ENCODE measurements at places on chromosomes 5 and 9.

DNA sequence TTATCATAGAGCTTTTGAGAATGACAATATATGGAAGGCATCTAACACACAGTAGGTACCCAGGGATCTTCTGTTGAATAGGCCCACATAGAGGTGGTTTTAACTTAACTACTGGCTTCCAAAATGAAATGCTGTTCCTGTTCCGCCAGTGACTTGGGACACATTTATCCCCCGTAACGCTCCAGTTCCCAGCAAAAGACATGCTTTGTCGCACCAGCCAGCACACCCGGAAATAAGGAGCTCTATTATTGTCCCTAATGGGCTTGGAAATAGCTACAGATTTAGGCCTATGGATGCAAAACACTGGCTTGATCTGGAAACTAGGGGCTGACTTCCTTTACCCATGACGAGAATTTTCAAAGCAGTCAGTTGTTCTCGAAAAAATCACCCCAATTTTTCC, 45.9 kb upstream of the C5orf58 start:
- DNase-seq, result no peak

GRCh38 chr9:14560194-14560593, 133.0 kb downstream of the ZDHHC21 start:
- no peak for DNase-seq

DNA sequence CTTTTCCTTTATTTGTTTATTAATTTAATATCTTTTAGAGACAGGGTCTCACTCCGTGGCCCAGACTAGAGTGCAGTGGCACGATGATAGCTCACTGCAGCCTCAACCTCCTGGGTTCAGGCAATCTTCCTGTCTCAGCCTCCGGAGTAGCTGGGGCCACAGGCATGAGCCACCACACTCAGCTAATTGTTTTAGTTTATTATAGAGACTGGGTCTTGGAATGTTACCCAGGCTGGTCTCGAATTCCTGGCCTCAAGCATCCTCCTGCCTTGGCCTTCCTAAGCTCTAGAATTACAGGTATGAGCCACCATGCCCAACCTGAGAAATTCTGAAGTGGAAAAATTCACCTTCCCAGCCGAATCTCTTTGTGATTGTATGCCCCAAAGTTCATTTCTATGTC, 139.4 kb upstream of the SLC12A2 start:
- DNase-seq, result no peak

GRCh38 chr5:4411664-4412063, 728.5 kb upstream of the ADAMTS16 start:
- no peak for DNase-seq

DNA sequence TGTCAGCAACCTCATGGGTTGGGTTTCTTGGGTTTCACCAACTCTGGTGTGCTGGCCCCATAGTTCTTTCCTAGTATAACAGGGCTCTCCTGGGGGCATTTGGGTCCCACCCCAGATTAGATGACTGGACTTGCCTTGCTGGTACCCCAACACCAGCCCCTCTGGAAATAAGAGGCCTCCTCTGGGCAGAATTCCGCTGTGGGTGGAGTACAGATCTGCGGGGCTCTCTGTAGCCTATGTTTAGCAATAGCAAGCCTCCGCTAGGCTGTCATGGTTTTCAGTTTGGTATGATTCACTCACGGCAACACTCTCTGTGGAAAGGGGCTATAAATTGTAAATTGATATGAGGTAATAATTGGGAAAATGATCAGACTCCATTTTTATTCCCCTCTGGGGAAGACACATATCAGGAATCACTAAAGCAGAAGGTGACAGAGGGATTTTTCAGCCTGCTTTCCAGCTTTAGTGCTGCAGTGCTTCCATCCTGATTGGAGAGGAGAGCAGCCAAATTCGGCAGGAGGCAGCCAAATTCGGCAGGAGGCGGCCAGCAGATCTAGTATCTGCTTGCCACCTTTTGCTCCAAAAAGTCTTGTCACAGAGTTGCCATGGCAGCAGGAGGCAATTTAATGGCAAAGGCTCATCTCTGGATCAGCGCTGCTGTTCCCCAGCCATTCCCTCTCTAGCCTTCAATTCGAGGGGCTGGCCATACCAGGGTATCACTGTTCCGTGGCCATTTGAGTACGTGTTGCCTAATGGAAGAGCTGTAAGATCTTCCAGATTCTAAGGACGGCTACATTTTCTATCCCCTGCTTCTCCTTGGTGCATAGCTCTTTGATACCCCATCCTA, 84.6 kb downstream of the SLC44A1 start:
- DNase-seq, result no peak

DNA sequence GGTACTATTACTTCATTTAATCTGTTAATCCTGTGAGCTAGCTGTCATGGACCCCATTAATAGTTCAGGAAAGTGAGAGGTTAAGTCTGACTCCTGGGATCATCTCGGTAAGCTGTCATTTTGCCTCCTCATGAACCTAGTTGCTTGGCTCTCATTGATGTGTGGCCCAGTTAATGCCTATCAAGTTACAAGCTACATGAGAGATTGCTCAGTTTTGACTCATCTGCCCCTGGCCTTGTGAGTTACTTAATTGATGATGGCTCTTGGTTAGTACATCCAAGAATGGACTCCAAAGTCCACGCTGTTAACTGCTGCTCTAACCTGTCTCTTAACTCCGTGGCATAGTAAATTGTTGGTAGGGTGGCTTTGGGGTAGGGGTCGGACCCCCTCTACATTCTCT, 23.9 kb downstream of the LARP1 start:
- no peak for DNase-seq

DNA sequence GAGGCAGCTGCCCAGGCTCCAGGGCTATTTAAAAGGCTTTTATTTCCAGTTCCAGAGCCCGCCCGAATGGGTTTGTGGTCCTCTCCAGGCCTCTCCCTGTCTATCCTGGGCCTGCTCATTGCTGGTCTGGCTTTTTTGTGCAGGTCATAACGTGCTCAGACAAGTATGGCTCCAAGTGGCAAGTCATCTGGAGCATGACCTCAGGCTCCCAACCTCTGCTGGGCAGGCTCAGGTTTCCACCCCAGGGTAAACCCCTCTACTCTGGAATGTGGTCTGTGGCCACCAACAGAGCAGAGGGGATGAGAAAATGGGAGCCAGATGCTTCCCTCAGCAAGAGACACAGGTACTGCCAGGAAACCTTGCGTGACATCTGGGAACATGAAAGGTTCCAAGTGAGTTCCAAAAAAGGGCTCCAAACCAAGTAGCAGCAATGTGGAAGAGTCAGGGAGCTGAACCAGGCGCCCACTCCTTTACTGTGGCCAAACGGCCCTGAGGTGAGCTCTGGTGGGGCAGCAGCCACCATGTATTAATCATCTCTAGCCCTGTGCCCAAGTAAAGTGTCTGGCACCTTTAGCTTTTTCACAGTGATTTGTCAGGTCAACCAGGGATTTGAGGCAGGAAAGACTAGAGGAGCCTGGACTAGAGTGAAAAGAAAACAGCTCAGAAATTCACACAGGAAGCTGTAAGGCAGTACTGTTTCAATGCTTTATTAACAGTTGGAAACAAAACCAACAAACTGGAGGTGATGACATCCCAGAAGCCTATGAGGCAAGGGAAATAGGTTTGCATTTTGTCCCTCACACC, 25.7 kb downstream of the PCDHGC5 start:
- no peak for DNase-seq

GRCh38 chr5:68446487-68446894, 230.9 kb downstream of the PIK3R1 start:
- no peak for DNase-seq

DNA sequence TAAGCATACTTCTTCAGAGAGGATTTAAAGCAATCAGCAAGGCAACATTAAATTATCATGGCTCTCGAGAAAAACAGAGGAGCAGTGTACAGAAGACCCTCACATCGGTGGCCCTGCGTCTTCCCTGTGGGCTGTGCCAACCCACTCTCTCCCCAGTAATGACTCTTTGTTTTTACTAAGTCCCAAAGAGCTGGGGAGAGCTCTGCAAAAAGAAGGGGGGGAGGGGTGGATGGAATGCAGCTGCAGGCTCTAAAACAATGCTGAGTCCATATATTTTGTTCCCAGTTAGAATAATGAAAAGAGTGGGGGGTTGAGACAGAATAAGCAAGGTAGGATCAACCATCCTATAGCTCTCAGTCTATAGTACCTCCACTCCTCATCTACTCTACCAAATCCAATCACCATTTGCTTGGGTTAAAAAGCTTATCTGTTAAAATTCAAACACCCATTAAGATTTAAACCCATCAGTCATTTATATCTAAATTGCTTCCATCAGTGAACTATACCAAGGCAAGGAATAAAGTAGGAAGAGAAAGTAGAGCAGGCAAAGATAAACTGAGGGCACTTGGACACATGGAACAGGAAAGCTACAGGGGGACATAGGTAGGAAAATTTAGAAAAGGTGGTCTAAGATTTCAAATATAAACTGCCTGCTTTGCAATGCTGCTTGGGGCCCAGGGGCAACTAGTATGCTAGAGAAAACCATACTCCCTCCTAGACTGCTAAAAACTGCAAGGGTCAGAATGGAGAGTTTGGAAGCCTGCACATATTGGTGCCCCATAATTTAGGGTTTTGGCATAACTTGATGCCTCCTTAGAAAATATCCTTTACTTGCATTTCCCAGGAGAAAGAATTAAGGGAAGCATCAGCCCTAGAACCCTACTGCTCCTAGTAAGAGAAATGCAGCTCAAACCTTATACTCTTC, 20.6 kb downstream of the ELL2 start:
- no peak for DNase-seq

DNA sequence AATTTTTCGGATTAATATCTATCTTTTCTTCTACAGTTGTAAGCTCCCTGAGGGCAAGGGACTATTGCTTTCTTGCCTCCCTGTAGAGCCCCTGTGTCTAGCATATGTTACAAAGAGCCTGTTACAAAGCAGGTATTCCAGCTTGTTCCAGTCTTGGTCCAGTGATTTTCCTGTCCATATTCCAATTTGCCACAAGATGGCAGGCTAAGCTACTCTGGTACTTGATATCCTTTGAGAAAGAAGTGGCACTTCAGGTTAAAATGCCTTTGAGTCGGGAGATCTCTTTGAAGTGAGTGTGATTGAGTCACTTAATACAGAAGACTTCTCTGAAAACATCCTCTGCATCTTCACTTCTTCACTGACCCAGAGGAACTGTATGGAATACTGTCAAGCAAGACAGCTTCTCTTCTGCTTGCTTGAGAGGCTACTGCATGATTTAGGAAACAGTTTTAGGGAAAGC, 24.5 kb downstream of the CAVIN4 start:
- no peak for DNase-seq

DNA sequence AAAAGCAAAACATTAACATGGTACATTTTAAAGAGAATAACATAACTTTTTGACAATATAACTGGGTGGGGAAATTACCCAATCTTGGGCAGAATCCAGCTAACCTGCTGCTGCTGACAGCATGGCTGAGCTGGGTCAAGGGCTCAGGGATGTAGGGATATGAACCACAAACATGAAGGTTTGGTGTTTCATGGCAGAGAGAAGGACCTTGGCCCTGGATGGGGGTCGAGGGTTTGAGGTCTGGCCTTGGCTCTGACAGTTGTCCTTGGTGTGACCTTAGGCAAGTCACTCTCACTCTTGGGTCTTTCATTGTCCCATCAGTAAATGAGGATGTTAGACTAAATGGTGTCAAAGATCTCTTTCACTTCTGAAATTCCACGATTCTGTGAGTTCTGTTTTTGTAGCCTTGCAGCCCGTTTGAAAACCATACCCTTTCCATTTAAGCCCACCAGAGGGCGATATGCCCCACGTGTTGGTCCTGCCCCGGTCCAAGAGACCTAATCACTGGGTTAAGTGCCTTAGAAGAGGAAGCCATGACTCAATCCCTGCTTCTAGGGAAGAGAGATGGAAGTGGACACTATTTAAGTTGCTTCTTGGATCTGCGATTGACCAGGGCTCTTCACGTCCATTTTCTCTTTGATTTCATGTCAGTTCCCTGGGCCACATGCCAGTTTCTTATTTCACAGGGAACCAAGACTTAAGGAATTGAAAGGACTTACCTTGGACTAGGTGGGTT, 56.8 kb upstream of the TEX48 start:
- DNase-seq, result peak; percentile 24

DNA sequence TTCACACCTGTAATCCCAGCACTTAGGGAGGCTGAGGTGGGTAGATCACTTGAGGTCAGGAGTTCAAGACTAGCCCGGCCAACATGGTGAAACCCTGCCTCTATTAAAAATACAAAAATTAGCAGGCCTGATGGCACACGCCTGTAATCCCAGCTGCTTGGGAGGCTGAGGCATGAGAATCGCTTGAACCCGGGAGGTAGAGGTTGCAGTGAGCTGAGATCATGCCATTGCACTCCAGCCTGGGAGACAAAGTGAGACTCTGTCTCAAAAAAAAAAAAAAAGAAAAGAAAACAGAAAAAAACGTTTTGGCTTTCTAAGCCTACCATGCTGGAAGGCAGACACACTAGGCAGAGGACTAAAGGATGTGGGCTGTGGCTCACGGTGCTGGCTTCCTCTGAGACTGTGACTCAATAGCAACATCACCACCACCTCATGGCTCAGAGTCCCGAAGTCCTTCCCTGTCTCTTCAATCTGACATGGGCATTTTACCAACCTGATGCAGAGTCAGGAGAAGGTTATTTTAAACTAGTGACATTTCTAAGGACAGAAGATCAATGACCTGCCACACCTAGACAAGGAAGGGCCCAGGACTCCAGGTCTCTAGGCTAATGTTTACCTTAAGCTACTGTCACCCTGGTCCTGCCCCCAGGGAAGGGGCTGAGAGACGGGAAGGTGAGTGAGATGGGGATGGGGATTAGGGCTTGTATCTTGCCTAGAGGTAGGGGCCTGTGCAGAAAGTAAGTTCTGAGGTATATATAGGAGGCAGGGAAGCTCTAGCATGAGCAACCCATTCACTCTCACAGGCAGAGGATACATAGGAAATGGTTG, 3.7 kb downstream of the ECSCR start:
- peak; percentile 87 for DNase-seq

- no peak for DNase-seq
Observed at GRCh38 chr5:144378681-144379080, 208.0 kb downstream of the KCTD16 start.

DNA sequence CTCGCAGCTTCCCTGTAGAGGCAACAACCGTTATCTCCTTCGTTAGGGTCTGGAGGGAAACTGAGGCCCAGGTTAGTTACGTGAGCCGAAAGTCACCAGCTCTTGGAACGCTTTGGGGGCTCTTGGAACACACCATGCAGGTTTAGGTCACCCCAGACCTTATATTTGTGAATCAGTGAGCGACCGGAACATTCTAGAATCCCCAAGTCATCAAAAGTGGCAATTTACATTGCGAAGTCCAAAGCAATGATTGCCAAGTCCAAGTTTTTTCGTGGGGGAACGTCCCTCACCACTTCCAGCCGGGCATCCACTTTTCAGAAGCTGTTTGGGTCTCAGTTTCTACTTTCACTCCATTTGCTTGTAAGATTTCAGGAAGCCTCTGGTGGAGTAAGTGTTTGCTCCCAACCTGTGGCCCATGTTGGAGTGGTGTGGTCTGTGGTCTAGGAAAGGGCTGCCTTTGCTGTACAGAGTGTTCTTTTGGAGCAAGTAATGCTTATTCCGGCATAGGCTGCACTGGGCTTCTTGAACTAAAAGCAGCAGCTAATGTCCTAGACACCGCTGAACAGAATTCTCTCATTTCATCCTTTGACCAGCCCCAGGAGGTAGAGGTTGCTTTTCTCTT, 32.8 kb upstream of the SPRY4 start:
- no peak for DNase-seq

DNA sequence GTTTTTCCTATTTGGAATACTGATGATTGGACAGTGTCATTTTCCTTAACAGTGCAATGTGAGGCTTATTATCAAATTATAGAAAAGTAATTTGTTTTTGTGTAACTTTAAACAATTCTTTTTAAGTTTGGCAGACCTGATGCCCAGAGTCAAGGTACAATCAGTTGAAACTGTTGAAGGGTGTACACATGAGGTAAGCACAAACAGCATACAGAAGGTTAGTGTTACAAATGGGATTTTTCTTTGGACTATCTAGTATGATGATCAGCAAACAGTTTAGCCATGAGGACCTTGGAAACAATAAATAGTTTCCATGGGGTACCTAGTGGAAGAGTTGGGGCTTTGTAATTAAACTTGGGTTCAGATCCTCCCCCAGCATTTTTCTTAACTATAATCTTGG, 16.2 kb downstream of the MTREX start:
- DNase-seq, result no peak

Measured in T-helper 2 cell (primary cell).